Renal cortical epithelial cell (primary cell): ENCODE measurements at places on chromosomes 7 and 10. TPM values are rescaled to one million over a fixed set of nuclear protein-coding genes. Genes with fewer than 3 reads are reported as not detected.
A peak's percentile ranks its signal among the peaks of the same experiment; 100 is the strongest.

MCM10 gene
- total RNA-seq: 0.55 and 6.8 TPM in 2 replicates

CPN1 gene
- not detected in 2 replicates for total RNA-seq

CTAGE15 gene
- 0.87 TPM in 1 of 2 replicates, not detected in the other for total RNA-seq

EVX1 gene
- not detected in 2 replicates for total RNA-seq

PSAP gene
- 787 and 1,464 TPM in 2 replicates for total RNA-seq

FGFBP3 gene
- total RNA-seq: 0.15 and 0.17 TPM in 2 replicates

PTPRZ1 gene
- total RNA-seq: not detected in 2 replicates

DNA sequence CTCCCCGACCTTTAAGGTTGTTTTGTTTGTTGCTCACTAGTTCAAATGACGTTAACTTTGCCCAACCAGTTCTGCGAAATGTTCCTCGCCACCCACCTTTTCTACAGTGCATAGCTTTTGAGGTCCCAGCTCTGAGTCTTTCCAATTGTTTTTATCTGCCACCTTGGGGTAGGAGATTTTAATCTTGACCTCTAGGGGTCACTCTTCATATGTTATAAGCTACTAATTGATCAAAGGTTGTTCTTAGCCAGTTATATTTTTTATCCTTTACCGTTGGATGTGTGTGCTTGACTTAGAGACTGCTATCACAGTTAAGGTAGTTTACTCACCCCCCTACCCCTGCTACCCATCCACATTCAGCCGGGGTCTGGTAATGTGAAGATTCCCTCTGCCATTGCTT lies 372.4 kb downstream of the SUGCT start:
- no peak for DNase-seq

- no peak for DNase-seq
These were observed 31.3 kb upstream of the NME8 start for GRCh38 chr7:37816922-37817590.

DNA sequence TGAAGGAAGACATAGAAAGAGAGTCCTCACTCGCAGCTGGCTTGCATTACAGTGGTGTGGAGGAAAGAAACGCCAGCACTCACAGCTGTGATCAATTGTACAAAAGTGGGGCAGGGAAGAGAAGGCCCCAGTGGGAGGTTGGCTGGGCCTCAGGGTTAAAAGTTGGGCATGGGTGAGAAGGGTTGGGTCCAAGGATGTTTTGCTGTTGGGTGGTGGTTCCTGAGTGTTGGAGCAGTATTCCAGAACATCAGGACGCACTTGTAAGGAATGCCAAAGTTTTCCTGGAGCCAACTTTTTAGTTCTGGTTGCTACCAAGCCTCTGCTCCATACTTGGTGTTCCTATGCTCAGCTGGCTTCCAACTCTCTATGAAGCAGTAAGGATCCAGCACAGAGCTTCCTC lies 55.4 kb upstream of the MKRN1 start:
- DNase-seq: no peak

DNA sequence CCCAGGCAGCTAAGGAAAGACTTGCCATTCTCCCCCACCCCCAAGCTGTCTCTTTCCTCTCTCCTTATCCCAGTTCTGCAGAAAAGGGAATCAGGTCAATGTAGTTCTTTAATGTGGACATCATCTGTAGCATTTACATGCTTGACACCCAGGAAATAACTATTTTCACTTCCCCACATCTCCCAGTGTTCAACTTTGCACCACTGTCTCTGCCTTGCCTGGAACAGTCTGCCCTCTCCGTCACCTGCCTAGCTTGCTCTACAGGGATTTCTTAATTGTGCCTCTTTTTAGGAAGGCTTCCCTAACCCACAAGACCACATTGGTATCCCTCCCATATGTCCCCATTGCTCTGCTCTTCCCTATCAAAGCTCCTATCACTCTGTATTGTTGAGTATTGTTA lies 45.9 kb upstream of the TOMM7 start:
- no peak for DNase-seq

GRCh38 chr10:72685264-72685921 lies 6.5 kb upstream of the MCU start:
- DNase-seq: no peak

DNA sequence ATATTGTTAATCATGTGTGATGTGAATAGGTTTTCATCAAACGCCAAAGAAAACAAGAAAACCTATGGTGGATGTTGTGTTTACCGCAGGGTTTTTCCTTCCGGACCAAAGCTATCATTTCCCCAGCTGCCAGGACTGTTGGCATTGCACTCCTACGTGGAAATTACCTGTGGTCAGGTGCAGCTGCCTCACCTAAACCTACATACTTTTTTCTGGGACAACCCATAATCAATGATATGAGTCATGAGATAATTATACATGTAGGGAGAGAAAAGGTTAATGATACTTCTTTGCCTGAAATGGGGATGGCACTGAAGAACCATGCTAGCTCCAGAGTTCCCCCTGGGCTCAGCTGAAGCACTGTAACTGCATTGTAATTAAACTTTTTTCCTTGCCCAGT lies 223.6 kb upstream of the SEMA3E start:
- no peak for DNase-seq

DNA sequence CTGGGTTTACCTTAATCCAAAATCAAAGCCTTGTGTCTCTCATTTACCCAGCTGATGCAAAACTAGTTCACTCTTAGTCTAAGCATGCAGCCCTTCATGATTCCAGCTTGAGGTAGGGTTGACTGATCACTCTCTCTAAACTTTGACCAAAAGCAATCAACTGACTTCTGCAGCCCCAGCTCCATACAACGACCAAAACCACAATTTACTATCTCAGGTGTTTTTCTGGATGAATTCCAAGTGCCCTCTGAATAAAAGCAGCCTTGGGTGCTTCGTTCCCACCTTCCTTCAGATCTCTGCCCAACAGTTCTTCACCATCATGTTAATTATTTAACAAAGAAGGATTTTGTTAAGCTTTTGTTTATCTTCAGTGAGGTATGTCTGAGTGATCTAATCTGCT lies 62.6 kb downstream of the CCDC6 start:
- DNase-seq: peak; percentile 53

- no peak for DNase-seq
These were observed 876 bp upstream of the PIK3AP1 start for GRCh38 chr10:96721207-96721572.

DNA sequence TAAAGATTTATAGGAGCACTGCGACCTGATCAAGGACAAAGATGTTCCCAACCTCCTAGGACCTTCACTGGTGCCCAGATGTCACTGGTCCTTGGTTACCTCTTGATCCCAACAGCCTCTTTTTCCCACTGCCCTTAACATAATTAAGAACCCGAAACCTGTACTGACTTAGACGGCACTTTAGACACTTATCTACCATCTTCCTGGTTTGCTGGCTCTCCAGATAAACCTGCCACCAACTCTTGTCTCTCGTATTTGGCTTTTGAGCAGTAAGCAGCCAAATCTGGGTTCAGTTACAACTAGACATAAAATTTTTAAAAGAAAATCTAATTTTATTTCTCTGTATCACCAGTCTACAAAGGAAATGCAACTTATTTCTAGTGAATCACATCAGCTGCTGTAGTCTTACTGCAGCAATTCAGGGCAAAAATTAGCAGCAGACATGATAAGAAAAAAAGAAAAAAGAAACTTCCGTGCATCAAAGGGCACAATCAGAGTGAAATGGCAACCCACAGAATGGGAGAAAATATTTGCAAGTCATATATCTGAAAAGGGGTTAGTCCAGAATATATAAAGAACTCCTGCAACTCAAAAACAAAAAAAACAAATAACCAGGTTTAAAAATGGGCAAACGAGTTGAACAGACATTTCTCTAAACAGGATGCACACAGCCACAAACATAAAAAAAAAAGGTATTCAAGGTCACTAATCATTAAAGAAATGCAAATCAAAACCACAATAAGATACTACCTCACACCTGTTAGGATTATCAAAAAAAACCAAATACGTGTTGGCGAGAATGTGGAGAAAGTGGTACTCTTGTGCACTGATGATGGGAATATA lies 9.4 kb downstream of the ASB13 start:
- DNase-seq: no peak

GRCh38 chr7:31055471-31055870 lies 3.4 kb downstream of the ADCYAP1R1 start:
- DNase-seq: no peak

GRCh38 chr7:80699045-80699638 lies 60.7 kb downstream of the CD36 start:
- peak; percentile 59 for DNase-seq

DNA sequence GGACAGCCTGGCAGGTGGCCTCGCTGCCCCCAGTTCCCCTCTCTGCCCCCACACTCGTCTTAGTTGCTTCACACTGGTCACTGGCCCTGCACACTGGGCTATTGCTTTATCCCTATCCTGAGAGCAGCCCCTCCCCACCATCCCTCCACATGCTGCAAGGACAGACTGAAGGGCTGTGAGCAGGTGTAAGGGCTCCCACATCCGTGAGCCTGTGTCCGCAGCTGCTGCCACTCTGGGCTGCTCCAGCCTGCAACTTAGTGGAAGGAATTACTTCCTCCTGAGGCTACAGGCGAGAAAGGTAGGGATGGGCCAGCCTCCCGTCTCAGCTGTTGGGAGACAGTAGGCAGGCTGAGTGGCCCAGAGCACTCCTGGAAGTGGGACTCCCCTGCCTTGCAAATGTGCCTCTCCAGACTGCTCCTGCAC lies 3.8 kb downstream of the RARRES2 start:
- DNase-seq: no peak

DNA sequence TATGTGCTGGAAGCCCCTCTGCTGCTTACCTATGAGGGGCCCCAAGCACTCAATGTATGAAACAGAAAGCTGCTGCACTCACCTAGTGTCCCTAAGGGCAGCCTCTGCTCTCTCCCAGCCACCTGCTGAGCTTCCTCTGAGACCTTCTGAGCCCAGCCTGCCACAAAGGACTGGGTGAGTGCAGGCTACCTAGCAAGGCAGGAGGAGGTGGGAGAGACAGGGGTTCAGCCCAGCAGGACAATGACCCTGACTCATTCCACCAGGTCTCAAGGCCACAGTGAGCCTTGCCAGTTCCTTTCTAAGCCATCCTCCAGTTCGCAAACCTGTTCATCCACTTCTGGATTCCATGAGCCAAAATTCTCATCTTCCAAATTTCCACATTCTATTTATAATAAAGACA lies 16.3 kb downstream of the VOPP1 start:
- DNase-seq: no peak

DNA sequence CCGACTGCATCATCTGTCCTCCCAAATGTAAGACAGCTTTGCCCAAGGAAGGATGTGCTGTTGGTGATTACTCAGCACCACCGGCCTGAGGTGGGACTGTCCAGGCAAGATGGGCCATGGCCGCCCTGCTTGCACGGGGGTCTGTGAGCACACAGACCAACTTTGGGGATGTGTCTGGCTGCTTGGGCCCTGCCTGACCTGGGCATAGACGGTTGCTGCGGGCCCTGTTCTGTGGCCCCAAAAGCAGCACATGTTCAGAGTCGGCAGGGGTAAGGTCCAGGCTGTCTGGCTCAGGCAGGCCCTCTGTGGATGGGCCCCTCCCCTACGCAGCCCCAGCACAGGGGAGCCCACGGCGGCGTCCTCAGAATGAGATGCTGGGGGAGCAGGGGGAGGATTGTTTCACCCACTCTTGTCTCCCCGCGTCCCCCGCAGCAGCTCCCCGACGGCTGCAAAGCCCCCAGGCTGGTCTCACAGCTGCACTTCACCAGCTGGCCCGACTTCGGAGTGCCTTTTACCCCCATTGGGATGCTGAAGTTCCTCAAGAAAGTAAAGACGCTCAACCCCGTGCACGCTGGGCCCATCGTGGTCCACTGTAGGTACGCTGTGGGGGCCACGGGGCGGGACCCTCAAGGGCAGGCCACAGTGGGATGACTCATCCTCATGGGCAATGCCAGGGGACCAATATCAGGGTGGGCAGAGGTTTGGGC lies 58.4 kb downstream of the MKI67 start:
- DNase-seq: no peak

DNA sequence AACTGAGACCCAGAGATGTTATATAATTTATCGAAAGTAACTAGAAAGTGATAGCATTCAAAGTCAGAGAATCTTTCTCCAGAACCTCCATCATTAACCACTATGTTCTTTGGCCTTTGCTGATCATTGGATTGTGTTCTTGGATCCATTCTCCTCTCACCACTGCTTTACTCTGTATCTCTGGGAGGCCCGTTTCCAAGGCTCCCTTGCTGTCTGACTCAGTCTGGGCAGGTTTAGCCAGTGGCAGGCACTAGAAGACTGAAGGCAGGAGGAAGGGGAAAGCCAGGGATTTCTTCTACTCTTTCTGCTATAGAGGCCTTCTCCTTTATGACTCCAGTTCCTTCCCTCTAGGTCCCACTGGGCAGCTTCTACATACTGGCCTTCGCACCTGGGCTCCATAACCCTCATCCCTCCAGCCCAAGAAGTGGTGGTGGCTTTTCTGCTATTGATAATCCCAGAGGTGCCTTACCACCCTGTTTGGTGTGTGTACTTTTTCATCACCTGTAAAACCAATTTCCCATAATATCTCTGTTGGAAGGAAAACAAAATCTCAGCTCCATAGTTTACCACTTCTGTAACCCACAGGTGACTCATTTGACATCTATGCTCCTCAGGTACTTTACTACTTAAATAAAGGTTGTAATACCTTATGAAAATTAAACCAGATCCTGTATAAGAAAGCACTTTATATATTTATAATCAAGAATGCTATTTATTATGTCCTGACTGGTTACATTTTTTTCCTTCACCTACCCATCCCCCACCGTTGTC lies 36.0 kb downstream of the BCAP29 start:
- no peak for DNase-seq

DNA sequence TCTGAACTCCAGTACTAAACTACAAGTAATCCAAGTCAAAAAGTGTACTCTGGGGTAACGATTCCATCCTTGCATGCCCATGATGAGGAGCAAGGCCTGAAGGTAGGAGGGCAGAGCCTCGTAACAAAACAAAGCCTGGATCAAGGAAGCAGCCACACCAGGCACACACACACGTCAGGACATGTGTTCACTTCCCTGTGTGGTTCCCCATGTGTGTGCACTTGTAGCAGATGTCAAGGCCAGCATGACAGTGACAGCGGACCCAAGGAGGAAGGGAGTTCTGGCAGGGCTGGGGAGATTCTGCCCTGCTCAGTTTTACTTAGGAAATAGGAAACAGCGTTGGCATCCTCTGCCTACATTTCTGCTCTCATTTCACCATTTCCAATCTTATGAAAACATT lies 92.8 kb downstream of the ALOX5 start:
- DNase-seq: no peak

DNA sequence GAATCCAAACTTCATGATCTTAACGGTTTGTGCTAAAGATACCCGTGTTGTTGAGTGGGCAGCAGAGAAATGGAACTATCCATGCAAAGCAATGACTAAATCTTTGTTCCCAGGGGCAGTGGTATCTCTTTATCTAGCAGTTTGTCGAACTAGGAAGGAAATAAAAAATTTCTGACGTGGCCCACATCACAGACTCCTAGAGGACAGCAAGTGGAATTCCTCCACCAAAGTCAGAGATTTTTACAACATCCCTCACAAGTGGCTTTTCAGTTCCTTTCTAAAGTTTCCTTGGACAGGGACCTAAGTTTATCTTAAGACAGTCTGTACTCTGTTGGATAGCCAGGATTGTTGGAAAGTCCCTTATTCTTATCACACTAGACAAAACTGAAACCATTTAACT lies 136.0 kb downstream of the RAPGEF5 start:
- DNase-seq: no peak
